ENCODE measurements at places on chromosomes 5 and 9.

- no peak for DNase-seq
These were observed 199.7 kb downstream of the ROR2 start for GRCh38 chr9:91750343-91750742.

- DNase-seq = no peak
These were observed 128.9 kb downstream of the PDE8B start for GRCh38 chr5:77339337-77339890.

GRCh38 chr5:138649316-138649720, 74.1 kb upstream of the HSPA9 start:
- no peak for DNase-seq

- no peak for DNase-seq
These were observed 62.2 kb downstream of the RAD23B start for GRCh38 chr9:107345327-107345726.
